ENCODE measurements at places on chromosomes 11 and 22.

DNA sequence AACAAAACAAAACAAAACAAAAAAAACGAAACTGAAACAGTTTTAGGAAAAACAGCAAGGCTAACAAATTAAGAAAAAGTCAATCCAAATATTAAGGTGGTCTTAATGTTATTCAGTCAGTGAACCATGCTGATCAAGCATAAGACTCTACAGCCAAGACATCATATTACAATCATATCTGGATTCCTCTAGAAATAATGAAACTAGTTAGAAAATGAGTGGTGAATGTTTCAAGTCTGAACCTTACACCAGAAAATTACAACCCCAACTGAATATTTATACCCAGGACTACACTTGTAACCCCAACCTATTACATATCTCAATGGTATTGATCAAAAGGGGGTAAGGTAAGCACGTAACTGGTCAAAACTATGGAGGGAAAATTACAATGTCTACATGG lies 48.8 kb downstream of the ACAT1 start:
- no peaks in the 10 kb centered on the region for H3K4me1 ChIP-seq
- H3K27ac ChIP-seq: no peak overlapping the region

DNA sequence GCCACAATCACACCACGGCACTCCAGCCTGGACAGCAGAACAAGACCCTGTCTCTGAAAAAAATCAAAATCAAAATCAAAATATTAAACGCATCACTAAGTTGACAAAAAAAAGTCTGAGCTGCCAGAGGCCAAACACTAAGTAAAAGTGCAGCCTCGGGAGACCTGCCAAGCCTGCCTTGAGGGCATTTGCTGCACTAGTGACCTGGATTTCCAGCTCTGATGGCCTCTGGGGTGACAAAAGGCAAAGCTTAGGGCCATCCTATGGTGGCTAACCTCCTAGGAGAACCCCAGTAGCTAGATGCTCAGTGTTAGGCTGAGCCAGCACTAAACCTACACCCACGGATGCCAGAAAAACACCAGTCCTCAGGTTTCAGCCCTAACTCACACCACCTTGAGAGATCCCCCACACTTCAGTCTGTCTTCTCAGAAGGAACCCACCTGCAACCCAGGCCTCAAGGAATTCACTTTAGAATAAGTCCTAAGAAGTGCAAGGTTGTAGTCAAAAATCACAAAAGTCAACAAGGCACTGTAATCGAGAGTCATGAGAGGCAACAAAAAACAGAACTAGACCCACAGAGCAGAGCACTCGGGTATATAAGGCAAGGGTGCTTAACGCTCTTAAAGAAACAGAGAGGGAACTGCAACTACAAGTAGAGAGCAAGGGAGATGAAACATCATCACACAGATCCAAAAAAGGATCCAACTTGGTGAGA lies 28.6 kb downstream of the GNB1L start:
- H3K4me3 ChIP-seq: no peak overlapping the region
- no peaks in the 10 kb centered on the region for H3K4me1 ChIP-seq
- H3K27me3 ChIP-seq: no peaks in the 10 kb centered on the region
- no peak overlapping the region for H3K27ac ChIP-seq
- DNase-seq: no peak

DNA sequence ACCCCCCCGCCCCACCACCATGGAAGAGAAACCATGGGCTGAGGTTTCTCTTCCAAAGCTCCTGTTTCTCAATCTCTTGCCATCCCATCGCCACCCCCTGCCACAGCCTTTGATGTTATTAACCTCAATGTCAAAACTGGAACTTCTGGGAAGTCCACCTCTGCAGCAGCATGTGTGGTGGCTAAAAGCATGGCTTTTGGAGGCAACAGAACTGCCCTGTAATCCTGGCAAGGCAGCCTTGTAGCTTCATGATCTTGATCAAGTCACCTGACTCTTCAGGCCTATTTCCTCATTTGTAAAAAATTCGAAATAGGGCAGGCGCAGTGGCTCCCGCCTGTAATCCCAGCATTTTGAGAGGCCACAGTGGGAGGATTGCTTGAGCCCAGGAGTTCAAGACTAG lies 3.5 kb upstream of the COX8A start:
- H3K27ac ChIP-seq: no peak overlapping the region
- no peak overlapping the region for H3K4me3 ChIP-seq
- DNase-seq: no peak
- H3K4me1 ChIP-seq: peaks cover 5% of the 10 kb centered on the region
- H3K36me3 ChIP-seq: no peaks in the 10 kb centered on the region

DNA sequence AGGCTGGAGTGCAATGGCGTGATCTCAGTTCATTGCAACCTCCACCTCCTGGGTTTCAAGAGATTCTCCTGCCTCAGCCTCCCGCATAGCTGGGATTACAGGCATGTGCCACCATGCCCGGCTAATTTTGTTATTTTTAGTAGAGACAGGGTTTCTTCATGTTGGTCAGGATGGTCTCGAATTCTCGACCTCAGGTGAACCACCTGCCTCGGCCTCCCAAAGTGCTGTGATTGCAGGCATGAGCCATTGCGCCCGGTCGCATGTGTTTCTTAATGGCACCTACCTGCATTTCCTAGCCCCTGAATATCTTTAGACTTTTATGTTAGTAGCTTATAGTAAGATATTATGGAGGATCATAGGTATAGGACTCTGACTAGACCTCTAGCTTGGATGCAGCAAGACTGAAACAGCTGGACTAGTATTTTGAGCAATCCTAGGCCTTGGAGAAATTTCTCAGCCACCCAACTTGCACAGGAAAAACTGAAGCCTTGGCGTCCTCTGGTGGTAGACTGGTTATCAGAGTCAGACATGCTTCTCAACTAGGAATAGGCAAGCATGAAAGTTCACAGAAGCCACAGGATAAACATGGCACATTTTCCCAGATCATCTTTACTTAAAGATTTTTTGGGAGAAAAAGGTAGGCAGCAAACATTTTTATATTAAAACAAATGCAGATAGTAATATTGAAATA lies 22.7 kb upstream of the C1QTNF4 start:
- H3K36me3 ChIP-seq: no peaks in the 10 kb centered on the region
- no peaks in the 10 kb centered on the region for H3K27me3 ChIP-seq
- no peaks in the 10 kb centered on the region for H3K4me1 ChIP-seq
- H3K4me3 ChIP-seq: no peak overlapping the region

- H3K36me3 ChIP-seq: no peaks in the 10 kb centered on the region
- H3K27me3 ChIP-seq: no peaks in the 10 kb centered on the region
- no peaks in the 10 kb centered on the region for H3K4me1 ChIP-seq
- DNase-seq: no peak
Measured at GRCh38 chr22:44166498-44167276, 14.0 kb upstream of the PARVG start.

DNA sequence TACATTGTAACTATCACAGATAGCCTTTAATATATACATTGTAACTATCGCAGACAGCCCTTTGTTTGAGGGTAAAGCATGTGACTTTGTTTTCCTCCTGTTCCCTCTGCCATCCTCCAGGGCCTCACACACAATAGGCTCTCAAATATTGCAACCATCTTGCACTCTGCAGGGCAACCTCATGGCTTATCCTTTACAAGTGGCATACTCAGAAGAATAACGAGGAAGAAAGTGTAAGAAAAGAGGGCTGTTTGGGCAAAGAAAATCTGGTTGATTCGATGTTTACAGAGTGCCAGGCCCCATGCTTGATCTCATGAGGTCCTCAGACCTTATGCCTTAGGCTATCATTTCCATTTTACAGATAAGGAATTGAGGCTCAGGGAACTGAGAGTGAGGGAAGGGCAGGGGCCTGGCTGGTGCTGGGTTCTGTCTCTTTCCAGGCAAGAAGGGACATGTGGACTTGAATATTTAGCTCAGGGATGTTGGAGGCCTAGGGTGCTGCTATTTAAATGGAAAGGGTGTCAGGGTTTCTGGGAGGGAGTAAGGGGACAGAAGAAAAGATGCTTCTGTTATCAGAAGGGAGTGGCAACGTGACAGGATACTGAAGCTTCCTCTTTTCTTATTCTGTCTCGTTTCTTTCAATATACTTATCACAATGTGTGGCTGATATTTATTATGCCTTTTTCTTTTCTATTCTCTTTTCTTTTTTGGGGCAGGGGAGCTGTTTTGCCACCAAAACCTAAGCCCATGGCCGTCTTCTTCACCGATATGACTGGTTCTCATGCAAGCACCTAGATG lies 1.1 kb upstream of the SAMM50 start:
- peak overlapping the region; percentile 94 for H3K4me3 ChIP-seq
- no peak for DNase-seq
- H3K4me1 ChIP-seq: peaks cover 11% of the 10 kb centered on the region
- no peaks in the 10 kb centered on the region for H3K27me3 ChIP-seq
- H3K27ac ChIP-seq: no peak overlapping the region
- no peaks in the 10 kb centered on the region for H3K36me3 ChIP-seq

GRCh38 chr11:782264-783174 lies 5.2 kb upstream of the GATD1 start:
- no peaks in the 10 kb centered on the region for H3K27me3 ChIP-seq
- H3K4me1 ChIP-seq: peaks cover 3% of the 10 kb centered on the region
- no peak overlapping the region for H3K27ac ChIP-seq
- DNase-seq: no peak
- H3K36me3 ChIP-seq: no peaks in the 10 kb centered on the region

GRCh38 chr11:96322775-96323641 lies 20.0 kb downstream of the MAML2 start:
- H3K27ac ChIP-seq: no peak overlapping the region
- no peak for DNase-seq
- no peaks in the 10 kb centered on the region for H3K36me3 ChIP-seq
- no peak overlapping the region for H3K4me3 ChIP-seq
- H3K4me1 ChIP-seq: no peaks in the 10 kb centered on the region
- no peaks in the 10 kb centered on the region for H3K27me3 ChIP-seq

DNA sequence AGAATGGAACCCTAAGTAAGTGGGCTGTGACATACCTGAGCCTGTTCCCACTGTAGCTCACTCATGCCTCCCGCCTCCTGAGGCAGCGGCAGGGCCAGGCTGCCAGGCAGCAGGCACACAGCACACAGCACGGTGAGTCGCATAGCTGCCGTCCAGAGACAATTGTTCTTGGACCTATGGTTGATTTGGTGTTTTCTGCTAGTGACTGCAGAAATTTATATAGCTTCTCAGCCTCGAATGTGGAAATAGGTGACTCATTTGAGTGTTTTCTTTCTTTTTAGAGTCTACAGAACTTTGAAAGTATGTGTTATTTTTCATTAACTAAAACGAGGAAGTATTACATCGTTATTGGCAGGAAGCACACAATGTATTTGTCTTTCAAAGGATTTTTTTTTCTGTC lies at the start of gene MMP7:
Gene MMP7, minus strand, starts transcription at position 190 of the 400 bp plus-strand sequence. Its CDS starts 47 bp downstream, at position 143.
- DNase-seq: no peak
- H3K27ac ChIP-seq: no peak within 1 kb of the TSS
- no peaks in the 10 kb centered on the region for H3K4me1 ChIP-seq
- H3K27me3 ChIP-seq: no peaks in the 10 kb centered on the region

DNA sequence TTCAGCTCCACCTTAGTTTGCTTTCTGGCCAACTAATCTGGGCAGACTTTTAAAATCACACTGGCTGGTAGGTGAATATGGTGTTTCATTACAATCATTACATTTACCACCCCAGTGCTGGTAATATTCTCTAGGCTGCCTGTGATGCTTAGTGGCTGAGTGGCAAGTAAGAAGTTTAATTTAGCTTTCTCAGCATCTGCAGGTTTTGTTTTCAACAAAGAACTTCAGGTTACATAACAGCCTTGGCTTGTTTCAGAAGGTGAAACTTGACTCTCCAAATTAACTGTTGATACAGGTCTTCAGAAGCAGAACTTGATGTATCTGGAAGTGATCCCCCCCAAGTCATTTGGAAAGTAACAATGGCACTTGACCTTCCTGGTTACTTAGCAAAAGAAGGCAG lies 423.3 kb upstream of the CCDC90B start:
- no peak overlapping the region for H3K4me3 ChIP-seq
- DNase-seq: no peak
- no peaks in the 10 kb centered on the region for H3K4me1 ChIP-seq
- H3K27me3 ChIP-seq: no peaks in the 10 kb centered on the region
- H3K27ac ChIP-seq: no peak overlapping the region
- no peaks in the 10 kb centered on the region for H3K36me3 ChIP-seq

GRCh38 chr22:31814942-31815341 lies 61.1 kb downstream of the DEPDC5 start:
- no peaks in the 10 kb centered on the region for H3K4me1 ChIP-seq
- H3K27me3 ChIP-seq: no peaks in the 10 kb centered on the region
- H3K36me3 ChIP-seq: no peaks in the 10 kb centered on the region
- H3K27ac ChIP-seq: no peak overlapping the region
- H3K4me3 ChIP-seq: no peak overlapping the region
- DNase-seq: no peak

GRCh38 chr22:38262051-38262795 lies 10.6 kb downstream of the TMEM184B start:
- DNase-seq: peak; percentile 67
- H3K27ac ChIP-seq: peak overlapping the region; percentile 52
- peaks cover under 1% of the 10 kb centered on the region for H3K4me1 ChIP-seq
- no peak overlapping the region for H3K4me3 ChIP-seq

- no peaks in the 10 kb centered on the region for H3K27me3 ChIP-seq
- H3K4me3 ChIP-seq: no peak overlapping the region
- no peak for DNase-seq
- H3K4me1 ChIP-seq: no peaks in the 10 kb centered on the region
- no peak overlapping the region for H3K27ac ChIP-seq
Measured at GRCh38 chr11:132080127-132080526, 709.7 kb downstream of the NTM start.

GRCh38 chr11:65435411-65435931 lies 12.9 kb downstream of the NEAT1 start:
- H3K4me1 ChIP-seq: no peaks in the 10 kb centered on the region
- no peaks in the 10 kb centered on the region for H3K27me3 ChIP-seq
- peak; percentile 21 for DNase-seq
- no peaks in the 10 kb centered on the region for H3K36me3 ChIP-seq
- peak overlapping the region; percentile 100 for H3K27ac ChIP-seq

All from prostate gland (tissue), 2 donors.